NCI-H510A (cell line): ENCODE measurements at places on chromosomes 4 and X.

DNA sequence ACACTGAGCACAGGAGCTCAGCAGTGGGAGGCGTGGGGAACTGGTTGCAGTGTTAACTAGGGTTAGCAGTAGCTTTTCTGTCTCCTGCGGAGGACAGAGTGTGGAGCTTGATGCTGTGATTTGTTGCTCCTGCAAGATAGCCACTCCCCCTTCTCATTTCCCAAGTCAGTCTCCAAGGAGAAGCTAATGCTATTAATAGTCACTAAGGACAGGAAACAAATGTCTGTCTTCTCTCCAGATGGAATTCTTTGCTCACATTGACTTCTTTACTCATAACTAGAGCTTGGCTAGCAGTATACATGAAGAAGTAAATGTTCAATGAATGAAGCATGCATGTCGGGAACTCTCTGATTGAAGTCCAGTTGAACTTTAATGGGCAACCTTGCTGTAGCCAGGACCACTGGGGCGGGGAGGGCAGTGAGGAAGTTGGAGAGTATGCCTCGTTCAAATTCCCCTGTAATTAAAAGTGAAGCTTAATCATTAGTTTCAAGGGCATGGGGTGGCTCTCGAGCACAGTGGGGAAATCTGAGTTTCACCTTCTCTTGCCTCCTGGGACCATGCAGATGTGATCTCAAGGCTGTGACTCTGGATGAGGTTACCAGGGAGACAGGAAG lies 156.6 kb upstream of the SCML1 start:
- DNase-seq, result no peak

DNA sequence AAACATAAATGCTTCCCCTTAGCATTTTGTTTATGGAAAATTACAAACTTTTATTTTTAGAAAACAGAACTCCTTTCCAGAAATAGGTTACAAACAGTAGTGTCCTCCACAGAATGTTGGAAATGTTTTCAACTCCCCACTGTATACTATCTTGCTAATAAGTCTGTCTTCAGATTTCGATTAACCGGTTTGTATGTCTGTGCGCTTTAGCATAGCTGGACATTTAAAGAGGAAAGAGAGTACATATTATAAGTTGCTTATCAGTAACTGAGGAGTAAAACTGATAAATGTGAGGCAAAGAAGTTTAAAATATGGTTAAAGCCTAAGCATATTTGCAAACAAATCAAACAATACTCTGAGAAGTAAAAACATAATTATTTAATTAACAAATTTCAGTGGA lies 3.4 kb downstream of the CXCL8 start:
- DNase-seq, result no peak

DNA sequence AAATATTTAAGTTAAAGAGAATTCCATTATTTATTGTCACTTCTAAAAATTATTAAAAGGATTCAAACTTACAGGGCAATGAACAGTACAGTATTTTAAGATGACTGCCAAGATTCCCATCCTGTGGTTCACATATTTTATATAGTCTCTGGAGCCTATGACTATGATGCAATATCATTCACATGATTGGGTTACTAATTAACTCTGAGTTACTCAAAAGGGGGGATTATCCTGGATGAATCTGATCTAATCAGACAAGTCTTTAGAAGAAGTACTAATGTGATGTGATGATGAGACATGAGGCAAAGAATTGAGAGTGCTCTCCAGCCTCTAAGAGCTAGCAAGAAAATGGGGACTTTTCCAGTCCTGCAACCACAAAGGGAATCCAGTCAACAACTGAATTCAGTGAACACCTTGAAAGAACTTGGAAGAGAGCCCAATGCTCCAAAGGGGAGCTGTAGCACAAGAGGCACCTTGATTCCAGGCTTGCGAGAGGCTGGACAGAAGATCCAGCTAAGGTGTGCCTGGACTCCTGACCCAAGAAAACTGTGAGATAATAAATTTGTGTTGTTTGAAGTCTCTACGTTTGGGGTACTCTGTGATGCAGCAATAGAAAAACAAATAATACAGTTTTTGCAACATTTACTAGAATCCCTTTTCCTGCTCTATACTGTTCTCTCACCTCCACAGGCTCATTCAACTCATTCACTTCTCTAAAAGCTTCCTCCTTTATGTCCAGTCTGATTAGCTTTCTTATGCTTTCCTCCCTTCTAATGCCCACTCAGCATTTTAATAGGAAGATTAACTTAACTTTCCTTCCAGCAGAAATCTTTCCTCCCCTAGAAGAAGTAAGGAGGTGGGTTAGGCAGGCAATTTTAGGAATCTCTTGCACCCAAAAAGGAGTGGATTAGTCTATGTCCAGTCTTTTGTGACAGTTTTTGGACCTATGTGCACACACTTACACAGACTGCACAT lies 133.8 kb upstream of the LCORL start:
- DNase-seq, result no peak

- DNase-seq, result no peak
Measured at GRCh38 chr4:83724485-83725335, 188.8 kb downstream of the GPAT3 start.

DNA sequence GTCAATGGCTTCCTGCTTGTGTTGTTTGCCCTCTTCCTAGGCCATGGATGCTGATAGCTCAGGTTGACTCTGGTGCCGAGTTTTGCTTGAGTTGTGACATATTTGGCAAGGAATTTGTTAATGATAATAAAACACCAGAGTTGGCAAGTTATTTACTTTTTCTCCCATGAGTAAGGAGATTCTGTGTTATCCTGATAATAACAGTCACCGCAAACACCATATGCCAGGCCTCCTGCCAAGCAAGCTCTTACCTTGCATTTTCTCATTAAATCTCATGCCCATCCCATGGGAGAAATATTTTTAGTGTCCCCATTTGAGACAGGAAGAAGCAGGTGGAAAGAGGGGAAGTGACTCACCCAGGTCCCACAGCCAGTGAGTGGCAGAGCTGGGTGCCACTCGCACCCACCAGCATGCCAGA lies 67.4 kb upstream of the CLCN4 start:
- DNase-seq, result no peak

DNA sequence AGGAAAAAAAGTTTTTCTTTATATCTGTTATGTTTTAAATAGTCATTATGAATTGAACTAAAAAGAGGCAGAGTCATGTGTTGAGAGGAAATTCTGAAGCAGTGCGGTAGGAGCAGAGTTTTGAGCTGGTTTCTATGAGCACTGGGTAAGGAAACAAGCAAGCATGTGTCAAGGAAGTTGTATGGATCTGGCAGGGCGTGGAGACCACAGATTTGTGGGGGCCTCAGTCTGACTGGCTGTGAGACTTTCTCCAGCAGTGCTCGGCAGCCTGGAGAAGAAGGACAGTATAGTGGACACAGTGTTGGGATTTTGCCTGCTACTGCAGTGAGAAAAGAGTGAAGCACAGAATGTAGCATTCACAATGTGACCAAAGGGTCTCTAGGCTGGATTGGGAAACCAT lies 399.1 kb downstream of the INPP4B start:
- no peak for DNase-seq

GRCh38 chr4:36207831-36208520 lies 36.3 kb downstream of the ARAP2 start:
- DNase-seq, result no peak

- no peak for DNase-seq
Measured at GRCh38 chrX:48456628-48457331, 13.3 kb downstream of the SLC38A5 start.

DNA sequence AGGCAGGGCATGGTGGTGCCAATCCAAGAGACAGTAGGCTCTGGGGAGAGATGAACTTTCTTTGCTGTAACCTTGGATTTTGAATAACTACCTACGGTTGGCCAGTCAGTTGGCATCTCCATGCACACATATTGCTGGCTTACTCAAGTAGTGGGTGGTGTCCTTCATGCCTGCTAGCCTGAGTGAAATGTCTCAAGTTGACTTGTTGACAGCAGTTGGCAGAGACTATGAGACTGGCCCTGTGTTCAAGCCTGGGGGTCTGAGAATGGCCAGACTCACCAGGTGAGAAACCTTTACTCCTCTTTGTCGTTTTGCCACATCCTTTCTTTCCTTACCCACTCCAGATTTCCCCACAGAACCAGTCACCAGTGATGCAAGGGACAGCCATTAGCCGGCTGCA lies 173.3 kb downstream of the MID1IP1 start:
- DNase-seq, result no peak

DNA sequence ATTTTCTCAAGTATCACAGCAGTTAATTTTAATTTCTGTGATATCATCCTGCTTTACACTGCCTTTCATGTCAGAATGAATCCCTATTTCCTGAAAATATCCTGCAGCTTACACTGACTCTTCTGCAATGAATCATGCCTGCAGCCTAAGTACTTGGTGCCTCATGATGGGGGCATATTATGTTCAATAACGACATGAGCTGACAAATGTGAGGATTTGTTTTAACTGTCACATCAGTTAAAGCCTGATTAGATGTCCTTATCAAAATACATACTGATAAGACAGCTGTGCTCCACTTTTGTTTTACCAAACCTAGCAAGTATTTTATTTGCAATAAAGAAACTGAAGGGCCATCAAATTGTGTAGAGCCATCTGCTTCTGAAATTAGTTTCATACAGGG lies 359.9 kb upstream of the AGA start:
- DNase-seq, result no peak

DNA sequence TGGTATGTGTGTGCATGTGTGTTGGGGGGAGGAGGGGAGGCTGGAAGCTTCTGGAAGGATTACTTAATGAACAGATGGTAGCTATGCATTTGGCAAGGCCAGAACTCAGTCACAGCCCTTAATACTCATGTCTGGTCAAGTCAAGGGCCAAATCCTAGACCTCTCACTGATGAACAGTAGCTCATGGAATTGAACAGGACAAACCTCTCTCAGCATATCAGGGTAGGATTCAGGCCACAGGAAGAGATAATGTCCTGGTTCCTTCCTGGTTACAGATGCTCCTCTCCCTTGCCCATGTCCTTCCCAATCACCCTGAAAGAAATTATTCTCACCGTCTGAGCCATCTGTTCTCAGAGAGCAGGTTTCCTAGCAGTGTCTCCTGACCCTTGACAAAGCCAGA lies 165.7 kb downstream of the SOWAHB start:
- no peak for DNase-seq

DNA sequence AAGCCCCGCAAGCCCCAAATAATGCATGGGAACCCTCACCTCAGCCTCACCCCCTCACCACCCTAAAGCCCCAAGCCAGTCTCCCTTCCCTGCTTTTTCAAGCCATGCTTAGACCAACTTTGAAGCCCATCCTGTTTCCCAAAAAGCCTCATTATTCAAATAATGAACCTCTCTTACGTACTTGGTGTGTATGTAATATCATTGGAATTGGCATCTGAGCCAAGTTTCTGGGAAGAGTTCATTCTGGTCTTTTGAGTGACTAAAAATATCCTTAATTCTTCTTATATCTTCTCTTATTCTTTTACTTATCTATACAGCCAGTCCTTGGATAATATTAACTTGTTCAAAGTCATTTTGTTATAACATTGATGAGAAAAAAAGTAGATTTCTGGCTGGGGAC lies 875.8 kb upstream of the SLIT2 start:
- DNase-seq, result no peak

DNA sequence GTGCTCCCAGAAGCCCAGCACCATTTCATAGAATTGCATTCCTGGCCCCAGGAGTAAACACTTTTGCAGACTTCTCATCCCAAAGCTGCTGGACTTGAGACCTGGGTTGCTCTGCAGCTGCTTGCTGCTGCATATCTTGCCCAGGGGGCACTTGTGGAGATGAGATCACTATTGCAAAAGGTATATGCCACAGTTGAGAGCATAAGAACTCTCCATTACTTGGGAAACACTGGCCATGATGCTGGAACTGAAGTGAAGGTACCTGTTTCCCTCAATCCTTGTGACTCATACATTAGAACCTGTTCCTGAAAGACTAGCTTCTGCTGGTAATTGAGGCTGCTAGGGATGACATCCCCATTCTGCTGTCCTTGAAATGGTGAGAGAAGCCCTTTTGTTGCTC lies 43.1 kb upstream of the WDR1 start:
- no peak for DNase-seq

GRCh38 chr4:139668036-139668435 lies 2.4 kb downstream of the MGST2 start:
- no peak for DNase-seq

DNA sequence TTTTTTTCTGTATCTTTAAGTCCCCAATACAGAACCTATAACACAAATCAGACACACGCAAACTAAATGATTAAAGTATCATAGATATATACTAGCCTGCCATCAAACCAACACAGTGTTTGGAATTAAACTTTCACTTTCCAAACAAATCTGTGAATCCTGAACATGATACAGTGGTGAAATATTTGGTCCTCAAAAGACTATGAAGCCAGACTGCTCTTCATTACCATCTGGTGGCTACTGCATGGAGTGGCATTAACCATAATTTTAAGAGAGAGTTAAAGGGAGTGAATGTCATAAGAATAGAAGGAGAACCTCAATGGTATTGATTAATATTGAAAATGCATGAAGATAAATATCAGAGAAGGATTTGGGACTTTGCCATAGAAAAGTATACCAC lies 9.2 kb upstream of the GABRA4 start:
- DNase-seq, result no peak

DNA sequence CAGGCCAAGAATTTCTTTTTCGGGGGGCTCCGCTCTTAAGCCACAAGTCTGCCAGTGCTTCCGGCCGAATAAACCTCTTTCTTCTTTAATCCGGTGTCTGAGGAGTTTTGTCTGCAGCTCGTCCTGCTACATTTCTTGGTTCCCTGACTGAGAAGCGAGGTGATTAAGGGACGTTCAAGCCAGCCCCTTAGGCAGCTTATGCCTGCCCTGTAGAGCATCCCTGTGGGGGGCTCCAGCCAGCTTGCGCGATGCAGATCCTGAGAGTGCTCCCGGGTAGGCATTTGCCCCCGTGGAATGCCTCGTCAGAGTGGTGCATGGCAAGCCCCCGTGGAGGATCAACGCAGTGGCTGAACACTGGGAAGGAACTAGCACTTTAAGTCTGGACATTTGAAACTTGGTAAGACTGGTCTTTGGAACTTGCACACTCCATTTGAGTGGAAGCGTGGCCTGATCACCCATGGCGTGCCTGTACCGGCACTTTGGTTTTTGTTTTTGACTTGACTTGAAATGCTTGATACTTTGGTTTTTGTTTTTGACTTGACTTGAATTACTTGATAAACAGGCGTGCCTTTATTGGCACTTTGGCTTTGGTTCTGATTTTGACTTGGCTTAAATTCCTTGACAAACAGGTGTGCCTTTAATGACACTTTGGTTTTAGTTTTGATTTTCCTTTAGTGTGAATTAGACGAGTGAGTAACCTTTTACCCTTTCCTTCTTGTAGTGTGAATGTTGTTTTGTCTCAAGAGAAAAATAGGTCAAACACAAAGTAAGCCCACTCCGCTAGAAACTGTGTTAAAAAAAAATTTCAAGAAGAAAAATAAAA lies 6.1 kb downstream of the ACOX3 start:
- DNase-seq, result no peak

GRCh38 chr4:89253311-89253710 lies 54.3 kb downstream of the GPRIN3 start:
- no peak for DNase-seq

DNA sequence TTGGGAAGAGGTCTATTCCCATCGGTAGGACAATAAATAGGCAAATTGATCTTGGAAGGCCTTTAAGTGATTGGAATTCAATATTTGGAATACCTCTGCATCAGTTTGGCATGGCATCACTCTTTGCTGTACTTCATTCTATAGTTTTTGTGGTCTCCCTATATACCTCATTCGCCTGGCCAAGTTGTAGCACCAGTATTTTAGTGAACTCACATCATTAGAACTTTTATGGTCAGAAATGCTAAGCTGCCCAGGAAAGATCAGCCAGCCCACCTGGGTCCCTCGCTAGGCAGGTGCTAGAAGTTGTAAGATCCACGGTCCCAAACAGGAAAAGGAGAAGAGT lies 40.3 kb downstream of the ZCCHC13 start:
- no peak for DNase-seq

GRCh38 chr4:40228497-40229365 lies 31.9 kb downstream of the RHOH start:
- no peak for DNase-seq

- DNase-seq, result no peak
Measured at GRCh38 chr4:13543032-13543838, 1.1 kb downstream of the NKX3-2 start.
